ENCODE measurements at places on chromosomes 7 and 10.

GRCh38 chr7:147578196-147578595 is 1012.4 kb upstream of the C7orf33 start:
- no peak for DNase-seq

DNA sequence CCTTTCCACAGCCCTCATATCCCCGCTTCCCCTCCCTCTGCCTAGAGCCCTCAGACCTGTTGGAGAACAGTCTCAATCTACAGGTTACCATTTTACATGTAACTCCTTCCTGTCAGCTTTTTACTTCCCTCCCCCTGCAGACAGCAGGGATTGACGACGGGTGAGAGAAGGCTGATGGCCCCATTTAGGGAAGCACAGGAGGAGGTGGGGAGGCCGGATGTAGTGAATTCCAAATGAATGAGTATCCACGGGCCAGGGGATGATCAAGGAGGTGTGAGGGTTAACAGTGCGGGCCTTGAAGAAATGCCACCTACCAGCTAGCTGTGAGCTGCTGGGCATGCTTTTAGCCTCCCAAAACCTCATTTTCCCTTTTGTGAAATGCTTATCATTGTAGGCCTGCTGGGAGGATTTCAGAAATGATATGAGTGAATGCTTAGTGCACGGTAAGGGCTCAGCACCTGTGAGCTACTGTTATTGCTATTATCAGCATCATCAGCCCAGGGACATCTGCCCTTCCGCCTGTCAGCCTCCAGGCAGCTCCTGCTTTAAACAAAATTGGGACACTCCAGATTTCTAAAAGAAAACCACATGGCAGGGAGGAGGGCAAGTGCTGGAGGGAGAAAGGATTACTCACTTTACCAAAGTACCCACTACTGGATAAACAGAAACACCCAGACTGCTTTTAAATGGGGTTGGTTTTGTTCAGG is 6.5 kb upstream of the NANOS1 start:
- DNase-seq: no peak

- DNase-seq: no peak
Observed at GRCh38 chr7:53541475-53541874, 506.0 kb downstream of the POM121L12 start.

DNA sequence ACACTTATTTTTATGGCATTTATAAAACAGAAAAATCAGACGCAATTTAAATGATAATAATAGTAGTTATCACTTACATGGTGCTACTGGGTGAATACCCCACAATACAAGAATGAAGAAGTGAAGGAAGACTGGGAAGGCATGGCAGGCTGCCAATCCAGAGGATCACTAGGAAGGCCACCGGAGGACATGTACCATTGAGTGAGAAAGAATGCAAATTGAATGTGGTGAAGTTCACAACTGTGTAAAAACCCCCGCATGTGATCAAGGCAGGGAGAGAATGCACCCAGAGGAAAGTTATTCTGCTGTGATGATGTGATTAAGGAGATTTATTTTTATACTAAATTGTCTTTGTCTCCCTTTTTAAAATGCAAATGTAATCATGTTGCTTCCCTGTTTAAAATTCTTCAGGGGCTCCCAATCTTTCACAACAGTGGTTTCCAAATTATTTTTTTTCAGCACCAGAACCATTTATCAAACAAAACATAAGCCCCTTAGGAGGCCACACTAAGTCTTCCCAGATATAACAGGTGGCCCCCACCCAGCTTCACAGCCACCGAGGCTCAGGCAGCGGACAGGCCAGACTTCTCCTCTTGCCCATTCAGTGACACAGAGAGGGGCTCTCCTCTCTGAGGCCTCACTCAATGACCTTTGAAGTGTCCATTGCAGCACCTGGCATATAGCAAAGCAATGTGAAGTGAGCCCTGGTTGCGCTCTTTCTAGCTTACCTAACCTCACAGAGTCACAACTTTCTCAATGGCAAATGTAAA is 59.6 kb downstream of the FRMPD2 start:
- no peak for DNase-seq

DNA sequence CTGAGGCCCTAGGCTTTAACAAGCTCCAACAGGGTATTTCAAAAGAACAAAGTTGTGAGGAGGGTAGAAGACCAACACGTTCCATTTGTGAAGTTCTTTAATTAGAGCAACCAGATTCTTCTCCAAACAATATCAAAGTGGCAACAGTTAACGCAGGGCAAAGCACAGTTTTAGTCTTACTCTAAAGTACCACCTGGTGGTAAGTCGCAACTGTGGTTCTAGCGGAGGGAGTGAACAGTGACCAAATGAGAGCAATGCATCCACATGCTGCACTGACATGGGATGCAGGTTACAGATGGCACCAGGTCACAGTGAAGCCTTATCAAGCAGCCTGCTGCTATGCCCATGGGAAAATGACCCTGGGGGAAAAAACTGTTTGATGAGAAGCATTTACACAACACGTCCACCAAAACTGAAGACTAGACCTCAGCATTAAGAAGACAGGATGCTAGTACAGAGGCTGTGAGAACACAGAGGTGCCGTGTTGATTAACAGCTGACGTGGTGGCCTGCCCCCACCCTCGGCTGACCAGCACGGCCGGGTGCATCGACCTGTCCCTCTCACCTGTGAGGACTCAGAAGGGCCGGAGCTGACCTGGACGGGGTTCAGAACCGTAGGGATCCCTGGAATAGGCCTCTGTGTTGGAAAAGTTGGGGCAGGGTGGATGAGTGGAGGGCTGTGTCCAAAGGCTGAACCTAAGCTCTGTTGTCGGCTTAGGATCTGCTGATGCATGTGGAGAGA is 211.2 kb downstream of the GLI3 start:
- no peak for DNase-seq

DNA sequence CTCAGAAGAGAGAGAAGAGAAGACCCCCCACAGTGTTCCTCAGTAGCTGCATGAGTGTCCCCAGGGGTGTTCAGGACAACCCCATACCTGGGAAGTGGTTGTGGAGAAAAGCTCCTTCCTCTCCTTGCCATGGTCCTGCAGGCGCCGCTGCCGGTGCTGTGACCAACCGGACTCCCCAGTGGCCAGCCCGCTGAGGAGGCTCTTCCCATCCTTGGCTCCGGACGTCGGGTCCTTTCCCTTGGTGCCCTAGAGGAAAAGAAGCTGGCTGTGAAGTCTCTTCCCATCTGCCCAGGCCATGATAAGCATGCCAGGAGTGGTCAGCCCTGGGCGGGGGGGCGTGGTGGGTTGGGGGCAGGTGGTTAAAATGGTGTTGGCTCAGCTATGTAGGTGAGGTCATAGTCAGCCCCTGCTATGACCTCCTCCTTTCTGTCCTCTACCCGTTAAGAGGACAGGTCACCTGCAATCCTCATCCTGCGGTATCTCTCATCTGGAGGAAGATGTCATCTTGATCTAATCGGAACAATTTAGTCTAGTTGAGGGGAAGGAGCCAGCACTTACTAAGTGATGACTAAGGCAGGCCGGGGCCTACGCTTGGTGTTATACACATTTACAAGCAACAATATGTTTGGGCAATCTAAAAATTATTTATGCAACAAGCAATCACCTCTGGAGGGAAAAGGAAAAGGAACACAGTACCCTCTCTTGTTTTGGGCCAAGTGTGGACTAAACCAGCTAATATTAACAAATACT is 13.2 kb downstream of the WDR91 start:
- no peak for DNase-seq

- peak; percentile 44 for DNase-seq
Observed at GRCh38 chr10:132396494-132397035, 435 bp upstream of the PWWP2B start.

DNA sequence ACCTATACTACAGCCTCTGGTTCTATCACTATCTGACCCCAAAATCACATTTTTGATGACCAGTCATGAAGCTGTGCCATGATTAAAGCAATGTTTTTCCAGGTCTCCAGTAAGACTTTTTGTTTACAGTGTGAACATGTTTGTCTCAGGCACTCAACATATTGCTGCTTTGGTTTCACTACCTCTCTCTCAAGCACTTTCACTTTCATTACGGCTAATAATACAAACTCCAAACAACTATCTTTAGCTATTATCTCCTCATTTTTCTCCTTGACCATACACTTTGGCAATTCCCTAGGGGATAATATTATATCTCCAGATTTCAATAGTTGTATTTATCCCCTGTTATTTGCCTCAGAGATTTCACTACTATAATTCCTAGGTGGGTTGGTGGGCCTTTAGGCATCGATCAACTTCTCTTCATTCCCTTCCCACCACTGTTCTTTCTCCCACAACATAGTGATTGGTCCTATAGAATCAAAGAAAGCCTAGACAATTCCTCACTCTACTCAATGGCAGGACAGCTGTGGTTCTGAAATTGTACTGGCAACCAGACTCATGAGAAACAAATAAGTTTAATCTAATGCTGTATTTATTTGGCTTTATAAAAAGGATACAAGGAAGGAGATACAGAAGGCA is 261.4 kb upstream of the ZWINT start:
- peak; percentile 2 for DNase-seq

- no peak for DNase-seq
Observed at GRCh38 chr7:5420881-5421713, 2.5 kb downstream of the TNRC18 start.

- no peak for DNase-seq
Observed at GRCh38 chr10:30114881-30115625, 55.7 kb upstream of the JCAD start.

GRCh38 chr10:68992636-68993440 is 4.2 kb downstream of the KIFBP start:
- DNase-seq: no peak

DNA sequence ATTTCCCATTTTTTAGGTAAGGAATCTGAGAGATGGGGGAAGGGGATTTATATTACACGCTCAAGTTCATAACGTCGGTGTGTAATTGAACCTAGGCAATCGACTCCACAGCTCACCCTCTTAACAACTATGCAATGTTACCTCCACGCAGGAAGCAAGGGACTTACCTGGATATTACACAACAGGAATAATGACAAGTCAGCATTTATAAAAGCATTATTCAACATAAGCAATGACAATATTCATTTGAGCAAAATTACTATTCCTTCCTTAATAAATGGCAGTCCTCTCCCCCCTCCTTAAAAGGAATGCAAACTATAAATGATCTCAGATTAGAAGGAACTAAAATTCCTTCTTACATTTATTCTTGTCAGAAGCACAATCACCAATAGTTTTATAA is 104.0 kb downstream of the PCLO start:
- DNase-seq: no peak

GRCh38 chr10:93999401-93999851 is 5.7 kb downstream of the PLCE1 start:
- DNase-seq: no peak

DNA sequence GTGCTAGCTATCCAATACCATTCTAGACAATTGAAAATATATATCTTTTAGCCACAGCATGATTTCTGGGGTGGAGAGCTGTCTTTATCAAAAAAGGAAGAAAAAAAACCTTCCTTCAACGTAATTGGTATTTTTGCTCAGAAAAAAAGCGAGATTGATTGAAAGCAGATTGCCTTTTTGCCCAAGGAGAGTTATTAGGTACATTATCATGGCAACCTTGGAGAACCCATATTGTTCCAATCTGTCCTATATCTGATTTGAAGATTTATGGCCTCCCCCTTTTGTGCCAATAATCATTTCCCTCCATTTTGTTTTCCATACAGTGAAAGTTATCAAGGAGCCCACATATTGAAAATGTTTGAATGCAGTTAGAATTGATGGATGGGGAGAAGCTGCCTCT is 544.5 kb downstream of the KCNMA1 start:
- no peak for DNase-seq

GRCh38 chr7:48421357-48421756 is 250.1 kb downstream of the ABCA13 start:
- no peak for DNase-seq

DNA sequence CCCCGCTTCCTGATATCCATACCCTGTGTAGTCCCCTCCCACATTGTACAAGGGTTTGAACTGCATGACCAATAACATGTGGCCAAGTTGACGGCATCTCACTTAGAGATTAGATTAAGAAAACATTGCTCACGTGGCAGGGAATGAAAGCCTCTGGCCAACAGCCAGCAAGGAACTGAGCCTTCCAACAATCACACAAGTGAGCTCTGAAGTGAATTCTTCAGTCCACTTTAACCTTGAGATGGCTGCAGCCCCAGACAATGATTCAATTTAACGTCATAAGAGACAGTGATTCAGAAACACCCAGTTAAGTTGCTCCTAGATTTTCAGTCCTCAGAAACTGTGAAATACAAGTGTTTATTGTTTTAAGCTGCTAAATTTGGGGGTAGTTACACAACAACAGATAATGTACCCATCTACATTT is 165.9 kb upstream of the PLXNA4 start:
- DNase-seq: no peak

GRCh38 chr7:157016024-157016351 is 5.5 kb upstream of the MNX1 start:
- DNase-seq: no peak

DNA sequence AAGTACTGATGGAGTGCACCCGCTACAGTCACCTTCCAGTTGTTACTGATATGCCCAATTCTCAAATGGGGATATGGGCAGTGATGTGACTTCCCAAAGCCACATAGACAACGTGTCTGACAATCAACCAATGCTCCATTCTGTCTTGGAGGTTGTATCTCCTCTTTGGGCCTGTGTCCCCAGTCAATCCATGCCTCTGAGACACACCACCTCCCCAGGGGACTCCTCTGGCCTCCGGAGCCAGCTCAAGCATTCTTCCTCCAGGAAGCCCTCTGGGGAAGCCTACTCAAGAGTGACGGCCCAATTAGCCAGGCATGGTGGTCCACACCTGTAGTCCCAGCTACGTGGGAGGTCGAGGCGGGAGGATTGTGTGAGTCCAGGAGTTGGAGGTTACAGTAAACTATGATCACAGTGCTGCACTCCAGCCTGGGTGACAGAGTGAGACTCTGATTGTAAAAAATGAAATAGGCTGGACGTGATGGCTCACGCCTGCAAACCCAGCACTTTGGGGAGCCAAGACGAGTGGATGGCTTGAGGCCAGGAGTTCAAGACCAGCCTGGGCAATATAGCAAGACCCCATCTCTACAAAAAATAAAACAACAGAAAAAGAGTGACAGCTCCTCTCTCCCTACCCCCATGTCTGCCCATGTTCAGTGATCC is 99.5 kb upstream of the TNRC18 start:
- peak; percentile 52 for DNase-seq

DNA sequence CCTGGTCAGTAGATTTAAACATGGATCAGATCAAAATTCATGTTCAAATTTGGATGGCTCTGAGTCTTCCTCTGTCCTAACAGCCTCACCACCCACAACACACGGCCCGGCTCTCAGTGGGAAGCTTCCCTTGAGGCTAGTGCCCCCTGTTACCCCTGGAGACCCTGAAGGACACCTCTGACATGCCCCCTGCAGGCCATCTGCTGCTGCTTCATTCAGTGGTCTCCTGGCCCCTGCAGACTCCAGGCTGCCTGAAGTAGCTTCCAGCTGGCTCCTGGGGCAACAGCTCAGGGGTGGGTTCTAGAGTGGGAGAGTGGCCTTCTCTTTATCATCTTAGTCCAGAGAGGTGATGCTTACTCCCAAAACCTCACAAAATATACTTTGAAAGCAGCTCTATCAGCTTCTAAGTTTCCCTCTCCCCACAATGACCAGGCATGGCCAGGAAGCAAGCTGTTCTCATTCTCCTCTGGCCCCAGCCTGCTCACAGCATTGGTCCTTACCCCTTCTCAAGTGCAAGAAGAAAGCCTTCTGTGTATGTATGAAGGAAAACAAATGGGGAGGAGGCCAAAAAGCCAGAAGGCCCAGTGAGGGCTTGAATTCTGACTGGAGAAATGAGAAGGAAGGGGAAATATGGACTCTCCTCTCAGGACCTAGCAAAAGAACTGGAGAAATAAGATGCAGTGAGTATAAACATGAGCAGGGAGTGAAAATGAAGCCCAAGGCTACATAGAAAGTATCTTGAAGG is 189.6 kb upstream of the INHBA start:
- DNase-seq: no peak

- peak; percentile 64 for DNase-seq
Observed at GRCh38 chr7:137626469-137627067, 220.2 kb downstream of the DGKI start.

Measured in activated CD4-positive, alpha-beta T cell treated with anti-CD3 and anti-CD28 coated beads, Interleukin-10, Interleukin-2, amounts not matched to agents 100 ng/mL and 50 ng/mL, durations not matched to agents 16 hours and 8 hours (primary cell).